Cortex of kidney (tissue), 1 donor: ENCODE measurements at places on chromosomes 6 and 20.

DNA sequence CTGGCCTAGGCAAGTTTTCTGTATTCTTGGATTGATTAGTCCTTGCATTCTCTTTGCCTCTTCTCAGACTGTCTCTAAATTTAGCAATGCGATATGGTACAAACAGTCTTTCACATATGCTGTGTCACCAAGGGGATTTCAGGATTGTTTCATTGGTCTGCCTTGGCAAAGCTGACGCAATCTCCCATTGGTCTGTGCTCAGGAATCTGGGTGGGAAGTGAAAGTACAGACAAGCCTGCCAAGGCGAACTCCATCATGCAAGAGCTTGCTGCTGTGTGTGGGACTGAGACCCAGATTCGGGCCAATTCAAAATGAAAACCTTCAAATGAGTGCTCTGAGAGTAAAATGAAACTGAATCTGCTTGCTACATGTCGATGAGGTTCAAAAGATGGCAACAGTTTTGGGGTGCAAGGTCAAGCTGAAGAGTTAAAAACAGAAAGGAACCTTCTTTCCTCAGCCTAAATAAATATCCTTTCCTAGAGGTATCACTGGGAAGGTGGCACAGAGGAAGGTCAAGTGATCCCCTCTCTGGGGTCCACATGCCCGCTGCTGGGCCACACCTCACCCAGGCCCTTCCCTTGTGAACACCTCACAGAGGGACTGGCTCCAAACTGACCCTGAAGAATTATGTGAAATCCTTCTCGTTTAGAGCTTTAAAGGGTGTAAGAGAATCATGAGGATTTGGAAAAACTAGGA is 198.8 kb upstream of the PREP start:
- DNase-seq: no peak

DNA sequence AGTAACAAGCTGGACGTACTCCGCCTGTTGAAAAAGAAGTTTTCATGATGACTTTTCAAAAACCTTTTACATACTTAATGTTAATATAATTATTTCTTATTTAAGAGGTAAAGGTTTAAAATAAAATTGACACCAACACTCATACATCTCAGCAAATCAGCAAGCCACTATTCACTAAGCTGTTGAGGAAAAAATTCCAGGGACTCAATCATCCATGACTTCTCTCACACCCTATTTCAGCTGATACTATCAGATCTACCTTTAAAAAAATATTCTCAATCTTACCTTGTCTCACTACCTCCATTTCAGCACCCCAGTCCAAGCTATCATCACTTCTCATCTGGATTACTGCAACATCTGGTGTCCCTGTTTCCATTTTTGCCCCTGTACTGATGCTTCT is 109.3 kb downstream of the HACE1 start:
- no peak for DNase-seq

DNA sequence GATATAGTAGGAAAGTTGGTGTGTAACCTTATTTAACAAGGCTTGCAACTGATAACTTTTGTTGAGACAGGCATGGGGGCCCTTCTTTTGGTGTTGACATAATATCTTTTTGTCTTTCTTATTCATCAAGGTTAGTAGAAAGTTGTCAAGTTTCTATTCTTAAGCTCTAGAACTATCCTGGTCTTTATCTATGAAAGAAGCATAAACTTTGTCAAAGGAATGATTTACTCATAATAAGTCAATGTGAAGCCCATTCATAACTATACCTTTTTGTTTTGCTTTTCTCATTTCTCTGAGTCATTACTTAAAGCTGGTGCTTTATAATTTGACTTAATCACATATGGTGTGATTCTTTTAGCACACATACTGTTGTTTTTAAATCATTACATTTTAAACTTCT is 312.4 kb downstream of the UTRN start:
- DNase-seq: no peak

DNA sequence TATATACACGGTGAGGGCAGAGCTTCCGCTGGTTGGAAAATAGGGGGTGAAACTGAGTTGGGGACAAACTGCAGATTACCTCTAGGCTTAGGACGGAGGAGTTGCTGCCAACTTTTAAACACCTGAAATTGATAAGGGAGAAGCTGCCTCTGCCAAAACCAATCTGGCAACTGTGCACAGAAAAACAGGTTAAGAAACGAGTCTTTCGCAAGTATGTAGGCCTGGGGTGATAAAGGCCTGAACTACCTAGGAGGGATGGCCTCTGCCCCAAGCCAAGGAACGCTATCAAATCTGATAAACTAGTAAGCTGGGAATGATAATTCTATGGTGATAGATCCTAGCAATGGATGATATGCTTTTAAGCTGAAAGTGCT is 149.9 kb upstream of the QKI start:
- DNase-seq: no peak

- DNase-seq: no peak
These were observed 490.9 kb upstream of the JARID2 start for GRCh38 chr6:14754751-14755513.

GRCh38 chr6:95551678-95552324 is 25.5 kb upstream of the MANEA start:
- DNase-seq: no peak

DNA sequence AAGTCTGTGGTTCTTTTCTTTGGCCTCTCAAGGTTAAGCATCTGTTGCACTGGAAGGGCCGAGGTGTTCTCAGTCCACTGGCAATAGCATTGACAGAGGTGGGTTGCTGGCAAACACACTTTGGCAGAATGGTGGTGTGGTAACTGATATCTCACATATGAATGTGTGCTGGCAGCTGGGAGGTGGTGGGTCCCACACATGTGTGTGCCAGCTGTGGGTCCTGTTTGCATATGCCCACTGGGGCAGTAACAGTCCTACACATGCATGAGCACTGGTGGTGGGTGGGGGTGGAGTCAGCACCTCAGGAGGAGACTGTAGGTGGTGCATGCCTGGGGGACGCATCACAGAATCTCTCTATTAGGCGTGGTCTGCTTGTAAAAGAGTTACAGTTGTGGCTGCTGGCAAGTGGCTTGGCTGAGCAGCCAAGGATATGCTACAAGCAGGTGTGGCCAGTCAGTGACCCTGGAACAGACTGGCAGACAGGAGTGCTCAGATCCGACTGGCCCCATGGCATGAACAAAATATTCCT is 934.3 kb downstream of the GRIK2 start:
- DNase-seq: no peak

GRCh38 chr6:133130863-133131262 is 110.3 kb upstream of the EYA4 start:
- no peak for DNase-seq

GRCh38 chr20:48600470-48600945 is 227.3 kb downstream of the PREX1 start:
- no peak for DNase-seq

- no peak for DNase-seq
These were observed 149.1 kb downstream of the KCNQ5 start for GRCh38 chr6:72770959-72771358.

DNA sequence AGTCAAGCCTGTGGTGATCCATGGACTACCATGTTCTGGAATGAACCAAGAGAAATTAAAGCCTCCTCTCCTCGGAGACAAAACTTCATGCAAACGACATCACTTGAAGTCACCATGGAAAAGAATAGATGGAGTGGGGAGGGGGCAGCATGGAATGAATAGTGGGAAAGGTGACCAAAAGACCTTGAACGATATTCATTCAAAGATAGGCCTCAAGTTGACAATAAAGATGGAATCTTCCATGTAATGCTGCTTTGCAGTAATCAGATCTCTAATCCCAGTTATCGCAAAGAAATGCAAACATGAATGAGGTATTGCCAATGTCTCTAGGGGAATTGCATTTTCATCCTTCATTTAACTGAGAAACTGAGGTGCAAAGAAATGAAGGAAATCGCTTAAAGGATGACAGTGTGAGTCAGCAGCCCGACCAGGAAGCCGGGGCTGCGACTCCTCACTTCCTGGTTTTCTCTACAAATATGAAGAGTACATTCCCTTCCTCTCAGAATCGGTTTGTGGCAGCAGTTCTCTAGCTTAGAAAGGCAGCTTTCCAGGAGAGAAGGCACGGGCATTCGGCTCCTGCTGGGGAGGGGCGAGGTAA is 65.6 kb upstream of the RREB1 start:
- DNase-seq: no peak

DNA sequence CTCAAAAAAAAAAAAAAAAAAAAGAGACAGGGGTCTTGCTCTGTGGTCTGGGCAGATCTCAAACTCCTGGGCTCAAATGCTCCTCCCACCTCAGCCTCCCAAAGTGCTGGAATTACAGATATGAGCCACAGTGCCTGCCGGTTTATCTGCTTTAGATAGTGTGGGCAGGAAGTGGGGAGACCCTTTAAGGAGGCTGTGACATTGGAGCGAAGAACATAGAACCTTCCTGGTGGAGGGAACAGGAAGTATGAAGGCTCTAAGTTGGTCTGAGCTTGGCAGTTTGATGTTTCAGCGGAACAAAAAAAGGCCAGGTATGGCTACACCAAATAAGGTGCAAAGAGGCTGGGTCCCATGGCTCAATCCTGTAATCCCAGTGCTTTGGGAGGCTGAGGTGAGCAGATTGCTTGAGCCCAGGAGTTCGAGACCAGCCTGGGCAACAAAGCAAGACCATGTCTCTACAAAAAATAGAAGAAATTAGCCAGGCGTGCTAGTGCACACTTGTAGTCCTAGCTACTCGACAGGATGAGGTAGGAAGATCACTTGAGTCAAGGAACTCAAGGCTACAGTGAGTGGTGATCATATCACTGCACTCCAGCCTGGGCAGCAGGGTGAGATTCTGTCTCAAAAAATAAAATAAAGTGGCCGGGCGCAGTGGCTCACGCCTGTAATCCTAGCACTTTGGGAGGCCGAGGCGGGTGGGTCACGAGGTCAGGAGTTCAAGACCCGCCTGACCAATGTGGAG is 8.7 kb upstream of the ZMYND8 start:
- no peak for DNase-seq

DNA sequence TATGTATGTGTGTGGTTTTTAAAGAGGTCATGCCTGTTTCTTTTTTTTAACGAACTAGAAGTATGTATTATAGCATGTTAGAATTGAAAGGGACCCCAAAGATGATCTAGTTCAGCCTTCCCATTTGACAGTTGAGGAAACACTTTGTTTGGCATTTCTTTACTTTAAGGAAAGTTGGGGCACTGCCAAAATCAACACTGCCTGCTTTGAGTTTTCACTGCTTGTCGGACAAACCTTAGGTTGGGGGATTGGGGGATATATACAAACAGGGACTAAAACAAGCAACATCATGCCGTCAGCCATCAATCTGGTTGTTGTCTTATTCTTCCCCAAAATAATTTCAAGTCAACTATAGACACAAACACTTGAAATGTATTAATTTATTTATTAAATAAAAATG is 14.1 kb upstream of the CALHM6 start:
- DNase-seq: no peak

GRCh38 chr6:41937472-41937860 is 4.1 kb downstream of the CCND3 start:
- no peak for DNase-seq

DNA sequence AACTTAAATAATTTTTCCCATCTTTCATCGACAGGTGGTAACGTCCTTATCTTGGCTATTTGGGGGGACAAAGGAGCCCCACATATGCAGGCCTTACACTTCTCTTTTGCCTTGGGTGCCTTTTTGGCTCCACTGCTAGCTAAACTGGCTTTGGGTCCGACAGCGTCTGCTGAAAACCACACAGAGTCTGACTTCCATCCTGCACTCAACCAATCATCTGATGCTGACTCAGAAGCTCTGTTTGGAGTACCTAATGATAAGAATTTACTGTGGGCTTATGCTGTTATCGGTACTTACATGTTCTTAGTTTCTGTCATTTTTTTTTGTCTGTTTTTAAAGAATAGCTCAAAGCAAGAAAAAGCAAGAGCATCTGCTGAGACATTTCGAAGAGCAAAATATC is 178.5 kb downstream of the SLC16A10 start:
- no peak for DNase-seq

- no peak for DNase-seq
These were observed 82.0 kb upstream of the AKIRIN2 start for GRCh38 chr6:87784051-87784450.

DNA sequence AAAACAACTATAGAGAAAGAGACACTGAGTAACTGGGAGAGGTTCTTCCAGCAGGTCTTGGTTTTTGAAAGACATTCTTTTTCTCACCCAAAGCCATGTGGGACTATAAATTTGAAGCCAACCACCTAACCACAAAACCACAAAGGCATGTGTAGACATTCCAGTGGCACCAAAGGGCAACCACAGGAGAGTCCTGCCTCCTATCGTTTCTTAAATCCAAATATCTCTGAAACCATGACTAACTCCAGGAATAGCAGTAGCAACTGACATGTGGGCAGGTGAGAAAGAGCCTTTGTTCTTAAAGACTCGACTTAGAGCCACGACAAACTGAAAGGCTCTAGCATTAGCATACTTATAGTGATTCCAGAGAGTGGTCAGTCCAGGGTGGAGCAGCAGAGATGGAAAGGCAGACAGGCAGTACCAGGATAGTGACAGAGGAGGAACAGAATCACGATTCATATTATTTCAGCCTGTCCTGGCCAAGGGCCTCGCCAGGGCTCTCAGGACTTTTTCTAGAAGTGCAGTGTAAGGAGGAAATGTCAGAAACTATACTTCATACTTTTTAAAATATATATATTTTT is 9.4 kb upstream of the COL9A1 start:
- DNase-seq: no peak

DNA sequence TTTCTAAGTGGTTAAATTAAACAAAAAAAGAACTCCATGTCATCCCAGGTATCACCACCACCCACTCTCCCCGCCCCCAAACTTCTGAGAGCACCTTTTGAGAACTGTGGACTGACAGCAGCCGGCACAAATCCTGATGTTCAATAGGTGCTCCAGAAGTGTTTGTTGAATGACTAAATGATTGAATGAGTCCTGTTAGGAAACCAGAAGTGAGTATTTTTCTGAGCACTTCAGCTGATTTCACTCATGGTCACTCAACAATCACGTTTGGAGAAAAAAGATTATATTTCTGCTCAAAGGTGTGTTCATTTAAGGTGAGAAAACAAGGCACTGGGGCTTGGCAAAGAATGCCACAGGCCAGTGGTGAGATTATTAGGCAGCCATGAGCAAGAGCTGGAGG is 6.2 kb upstream of the HNF4A start:
- DNase-seq: no peak

- no peak for DNase-seq
These were observed 420.1 kb downstream of the NKAIN2 start for GRCh38 chr6:124223611-124224345.

DNA sequence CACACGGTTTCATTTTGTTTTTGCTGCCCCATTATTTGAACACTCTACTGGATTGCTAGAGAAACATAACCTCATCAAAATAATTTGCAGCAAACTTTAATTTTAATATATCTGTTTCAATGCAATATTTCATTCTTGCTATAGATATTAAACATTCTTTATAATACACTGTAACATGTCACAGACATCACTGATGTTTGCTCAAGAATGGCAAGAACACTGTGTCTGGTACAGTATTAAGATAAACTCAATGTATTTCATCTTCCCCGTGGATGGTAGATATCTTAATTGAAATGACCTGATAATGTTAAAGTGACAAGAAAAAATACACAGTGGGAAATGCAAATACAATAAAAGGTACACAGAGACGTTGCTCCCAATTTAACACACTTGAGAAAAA is 86.0 kb downstream of the PTCHD4 start:
- DNase-seq: no peak
